Endothelial cell of umbilical vein (primary cell): ENCODE measurements at places on chromosomes 13 and 19. TPM values are rescaled to one million over a fixed set of nuclear protein-coding genes. Genes with fewer than 3 reads are reported as not detected.

GRCh38 chr19:6448045-6448444, 11.5 kb downstream of the SLC25A23 start:
- DNase-seq: no peak

- DNase-seq: no peak
These were observed 3.8 kb downstream of the CD22 start for GRCh38 chr19:35332817-35333216.

DNA sequence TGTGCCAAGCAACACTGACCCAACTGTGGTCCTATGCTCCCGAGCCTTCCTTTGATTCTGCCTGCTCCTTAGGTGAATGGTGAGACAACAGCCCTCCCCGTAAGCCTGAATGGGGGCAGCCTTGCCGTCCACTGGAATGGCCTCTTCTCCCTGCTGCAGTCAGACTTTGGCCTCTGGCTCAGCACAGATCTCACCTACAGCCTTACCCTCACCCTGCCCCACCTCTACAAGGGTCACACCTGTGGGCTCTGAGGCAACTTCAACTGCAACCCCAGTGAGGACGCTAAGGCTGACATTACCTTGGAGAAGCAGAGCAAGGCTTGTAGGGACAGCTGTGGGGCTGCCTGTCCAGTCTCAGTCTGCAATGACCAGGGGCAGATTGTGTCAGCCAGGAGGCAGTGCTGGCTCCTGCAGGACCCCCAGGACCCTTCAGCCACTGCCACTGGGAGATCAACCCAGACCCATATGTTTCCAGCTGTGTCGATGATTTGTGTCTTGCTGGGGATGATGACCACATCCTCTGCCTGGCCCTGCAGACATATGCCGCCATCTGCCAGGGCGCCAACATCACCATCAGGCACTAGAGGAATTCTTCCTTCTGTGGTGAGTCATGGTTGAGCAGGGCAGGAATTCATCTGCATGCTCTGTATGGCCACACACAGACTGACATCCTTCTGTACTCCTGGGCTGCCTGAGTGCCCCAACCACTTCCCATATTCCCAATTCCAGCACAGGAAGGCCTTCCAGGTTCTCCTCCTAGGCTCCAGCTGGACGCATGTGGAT, 27.3 kb upstream of the FXYD3 start:
- DNase-seq: no peak

GRCh38 chr13:95457294-95457693, 95.2 kb upstream of the CLDN10 start:
- no peak for DNase-seq

DNA sequence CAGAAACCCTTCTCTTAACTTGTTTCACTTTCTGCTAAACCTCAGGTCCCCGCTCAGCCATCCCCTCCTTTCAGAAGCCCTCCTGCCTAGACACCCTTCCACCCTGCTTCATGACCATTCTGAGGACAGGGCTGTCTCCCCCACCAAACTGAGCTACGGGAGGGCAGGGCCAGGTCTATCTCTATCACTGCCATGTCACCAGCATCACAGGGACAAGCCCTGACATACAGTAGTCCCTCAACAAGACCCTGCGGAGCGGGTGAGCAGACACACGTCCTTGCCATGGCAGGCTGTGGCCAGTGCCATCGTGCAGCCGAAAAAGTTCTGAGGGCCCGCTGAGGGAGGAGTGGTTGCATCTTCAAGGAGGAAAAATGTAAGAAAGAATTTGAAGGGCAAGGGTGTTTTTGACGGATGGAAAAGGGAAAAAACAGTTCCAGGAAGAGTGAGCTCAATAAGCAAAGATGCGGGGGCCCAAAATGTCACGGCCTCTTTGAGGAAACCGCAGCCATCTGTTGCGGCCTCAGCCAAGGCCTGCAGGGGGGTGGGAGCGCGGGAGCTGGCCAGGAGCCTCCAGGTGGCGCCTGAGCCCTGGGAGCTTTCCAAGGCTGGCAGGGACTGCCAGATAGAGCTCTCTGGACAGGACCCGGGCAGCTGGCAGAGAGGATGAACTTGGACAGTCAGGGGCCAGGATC, 8.1 kb downstream of the PTGIR start:
- peak; percentile 73 for DNase-seq

GRCh38 chr13:30332456-30333143, 25.2 kb upstream of the KATNAL1 start:
- DNase-seq: no peak

- DNase-seq: no peak
These were observed 7.7 kb upstream of the RNF113B start for GRCh38 chr13:98184792-98185191.

DNA sequence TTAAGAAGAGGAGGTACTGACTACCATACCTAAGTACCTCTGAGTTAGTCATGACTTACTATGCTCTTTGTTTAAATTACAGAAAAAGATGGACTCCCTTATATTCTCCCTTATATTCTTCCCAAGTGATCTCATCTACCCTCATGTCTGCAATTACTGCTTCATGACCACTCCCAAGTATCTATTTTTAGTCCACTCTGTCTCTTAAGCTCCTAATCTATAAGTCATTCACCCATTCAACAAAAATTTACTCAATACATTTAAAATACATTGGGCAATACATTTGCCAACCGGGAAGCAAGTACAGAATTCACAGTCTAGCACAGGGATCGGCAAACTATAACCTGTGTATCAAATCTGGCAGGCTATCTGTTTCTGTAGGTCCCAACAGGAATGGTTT, 42.6 kb downstream of the KPNA3 start:
- DNase-seq: no peak

DNA sequence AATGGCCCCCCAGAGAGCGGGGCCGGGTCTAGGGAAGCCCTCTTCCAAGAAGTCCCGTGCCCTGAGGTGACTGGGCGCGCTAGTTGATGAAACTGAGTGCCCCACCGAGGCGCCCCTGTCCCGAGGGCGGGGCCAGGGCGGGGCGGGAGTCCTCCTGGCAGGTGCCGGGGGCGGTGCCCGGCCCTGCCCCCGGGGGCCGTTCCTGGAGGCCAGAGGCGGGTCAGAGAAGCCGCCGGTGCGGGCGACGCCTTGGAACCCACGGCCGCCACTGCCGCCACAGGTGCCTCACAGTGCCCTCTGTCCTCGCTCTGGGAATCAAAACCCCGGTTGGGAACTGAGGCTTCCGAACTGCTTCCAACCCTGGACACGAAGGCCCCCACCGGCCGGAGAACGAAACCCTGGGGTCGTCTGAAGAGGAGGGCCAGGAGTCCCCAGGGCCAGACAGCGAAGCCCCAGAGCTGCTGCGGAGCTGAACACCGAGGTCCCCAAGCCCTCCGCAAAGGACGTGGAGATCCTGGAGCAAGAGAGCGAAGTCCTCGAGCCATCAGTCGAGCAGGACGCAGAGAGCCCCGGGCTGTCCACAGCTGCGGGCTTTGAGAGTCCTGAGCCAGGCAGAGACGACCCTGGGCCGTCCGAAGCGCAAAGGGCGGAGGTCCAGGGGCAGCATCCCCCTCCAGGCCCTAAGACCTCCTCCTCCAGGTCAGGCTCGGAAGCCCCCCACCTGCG, at the start of gene MISP3:
Gene MISP3, plus strand, starts transcription at position 252 of the 726 bp plus-strand sequence. CDS start 524 bp downstream, outside the sequence.
- peak; percentile 43 for DNase-seq

DNA sequence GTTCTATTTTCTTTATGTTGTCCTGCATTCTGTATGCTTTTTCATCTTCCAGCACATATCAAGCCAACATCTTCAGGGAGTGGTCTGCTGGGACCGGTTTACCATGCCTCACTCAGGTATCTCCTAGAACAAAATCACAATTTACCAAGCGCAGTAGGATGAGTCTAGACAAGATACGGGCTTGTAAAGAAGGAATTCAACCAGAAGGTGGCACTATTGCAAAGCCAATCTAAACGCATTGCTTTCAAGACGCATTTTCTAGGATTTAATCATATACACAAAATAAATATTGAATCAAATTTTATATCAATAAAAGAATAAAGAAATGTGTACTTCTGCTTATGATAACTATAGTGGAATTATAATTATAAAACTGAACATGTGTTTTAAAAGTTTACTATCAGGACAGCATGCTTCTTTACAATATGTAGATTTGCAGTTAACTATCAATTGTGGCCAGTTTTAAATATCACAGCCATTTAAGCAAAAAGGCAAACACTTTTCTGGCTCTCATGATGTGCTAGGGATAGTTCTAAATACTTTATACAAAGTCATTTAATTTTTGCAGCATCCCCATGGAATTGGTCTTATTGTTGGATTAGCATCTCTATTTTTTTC, 16.1 kb upstream of the TPP2 start:
- DNase-seq: peak; percentile 74

DNA sequence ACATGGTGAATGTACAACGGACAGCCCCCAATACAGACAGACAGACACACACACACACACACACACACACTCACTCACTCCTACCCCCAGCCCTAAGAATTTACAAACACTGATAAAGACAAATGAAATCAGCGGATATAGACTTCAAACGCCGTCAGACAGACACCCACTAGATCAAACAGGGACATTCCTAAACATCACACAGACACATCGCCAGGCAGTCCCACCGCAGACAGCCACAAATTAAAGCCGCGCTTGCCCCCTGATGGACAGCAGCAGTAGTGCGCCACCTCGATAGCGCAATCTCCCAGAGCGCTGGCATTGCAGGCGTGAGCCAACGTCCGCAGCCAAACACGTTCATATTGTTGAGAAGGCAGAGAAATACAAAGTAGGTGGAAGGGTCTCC, 24.7 kb upstream of the ADGRE1 start:
- peak; percentile 78 for DNase-seq

DNA sequence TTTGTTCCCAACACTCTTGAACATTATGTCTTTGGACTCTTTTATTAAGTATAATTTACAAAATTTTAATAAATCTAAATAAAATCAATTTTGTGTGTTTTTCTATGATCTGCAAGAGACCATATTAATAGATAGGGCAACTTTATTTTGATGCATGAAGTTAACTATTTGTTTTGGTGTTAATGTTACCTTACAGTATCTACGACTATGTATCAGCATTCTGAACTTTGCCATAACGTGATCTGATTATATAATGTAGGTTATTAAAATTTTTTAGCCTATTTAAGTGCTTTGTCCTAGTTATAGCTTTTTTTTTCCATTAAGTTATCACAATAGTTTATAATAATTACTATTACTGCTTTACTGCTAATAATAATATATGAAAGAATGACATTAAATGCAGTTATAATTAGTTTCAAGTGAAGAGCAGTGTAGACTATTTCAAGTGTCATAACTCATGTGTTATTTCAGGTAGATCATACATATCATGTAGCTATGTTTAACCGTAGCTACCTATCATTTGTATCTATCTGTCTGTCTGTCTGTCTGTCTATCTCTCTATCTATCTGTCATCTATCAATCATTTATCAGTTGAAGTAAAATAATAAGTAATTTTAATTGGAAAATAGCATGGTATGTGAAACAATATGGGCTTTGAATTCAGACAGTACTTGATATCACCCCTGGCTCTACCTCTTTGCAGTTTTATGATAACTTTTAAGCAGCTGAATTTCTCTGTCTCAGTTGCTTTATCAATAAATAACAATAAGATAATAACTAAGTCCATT, 229.7 kb downstream of the GPC5 start:
- no peak for DNase-seq

- no peak for DNase-seq
These were observed 63.9 kb upstream of the SLC10A2 start for GRCh38 chr13:103130146-103130545.

Gene NOVA2
- 4.2 and 5.6 TPM in 2 replicates for polyA plus RNA-seq

Gene KLK3
- polyA plus RNA-seq: not detected in 2 replicates

Gene CEBPA
- polyA plus RNA-seq: 0.05 and 0.06 TPM in 2 replicates

Gene CSNK1A1L
- polyA plus RNA-seq: not detected in 2 replicates

Gene PSG3
- polyA plus RNA-seq: not detected in 2 replicates

Gene LDLR
- 142 and 144 TPM in 2 replicates for polyA plus RNA-seq

Gene LATS2
- 25.4 and 33.5 TPM in 2 replicates for polyA plus RNA-seq

Gene ZNF714
- polyA plus RNA-seq: 3.2 and 3.4 TPM in 2 replicates

Gene ZNF132
- polyA plus RNA-seq: 0.54 and 0.62 TPM in 2 replicates

Gene PEG3
- polyA plus RNA-seq: 0.02 TPM in 1 of 2 replicates, not detected in the other
